ENCODE measurements at places on chromosomes 6 and 20.

DNA sequence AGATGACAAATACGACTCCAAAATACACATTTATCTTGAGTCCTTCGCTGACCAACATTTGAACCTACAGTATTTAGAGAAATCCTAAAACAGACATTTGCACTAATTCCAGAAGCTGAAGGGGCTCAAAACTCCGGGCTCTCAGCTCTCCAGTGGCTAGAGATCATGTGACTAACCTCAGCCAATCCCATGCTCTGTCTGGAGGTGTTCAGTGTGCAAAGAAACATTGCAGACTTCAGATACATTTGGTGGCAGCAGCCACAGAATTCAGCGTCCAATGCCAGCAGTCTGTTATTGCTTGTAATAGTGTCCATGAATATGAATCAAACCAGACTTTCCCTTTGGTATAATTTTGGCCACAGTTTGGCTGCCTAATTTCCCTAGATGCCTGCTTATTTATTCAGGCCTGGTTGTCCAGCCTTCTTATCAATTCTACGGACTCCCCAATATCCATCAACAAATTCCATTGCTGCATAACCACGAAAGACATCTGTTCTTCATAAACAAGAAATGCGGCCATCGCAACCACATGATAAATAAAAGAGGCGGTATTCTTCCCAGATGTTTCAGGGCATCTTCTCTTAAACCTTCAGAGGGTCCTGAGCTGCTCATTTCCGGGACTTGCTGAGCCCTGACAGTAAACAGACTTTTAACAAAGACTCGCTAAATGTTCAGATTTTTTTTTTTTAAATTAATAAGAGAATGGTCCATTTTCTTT is 14.5 kb upstream of the CYP24A1 start:
- DNase-seq = no peak

DNA sequence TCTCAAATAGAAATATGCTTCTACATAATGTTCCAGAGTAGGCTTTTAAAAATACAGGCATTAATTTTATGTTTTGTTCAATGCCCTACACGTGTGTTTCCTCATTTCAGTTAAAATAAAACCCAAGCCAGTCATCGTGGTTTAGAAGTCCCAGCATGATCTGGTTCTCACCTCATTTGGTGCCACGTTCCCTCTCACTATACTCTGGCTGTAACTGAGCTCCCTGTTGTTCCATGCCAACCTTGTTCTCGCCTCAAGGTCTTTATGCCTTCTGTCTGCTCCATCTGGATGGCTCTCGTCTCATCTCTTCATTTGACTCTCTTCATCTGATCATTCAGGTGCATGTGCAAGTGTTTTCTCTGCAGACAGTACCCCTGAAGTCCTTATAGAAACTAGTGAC is 32.6 kb downstream of the HDGFL1 start:
- DNase-seq = no peak

GRCh38 chr6:66772800-66773199 is 1065.8 kb upstream of the EYS start:
- no peak for DNase-seq

DNA sequence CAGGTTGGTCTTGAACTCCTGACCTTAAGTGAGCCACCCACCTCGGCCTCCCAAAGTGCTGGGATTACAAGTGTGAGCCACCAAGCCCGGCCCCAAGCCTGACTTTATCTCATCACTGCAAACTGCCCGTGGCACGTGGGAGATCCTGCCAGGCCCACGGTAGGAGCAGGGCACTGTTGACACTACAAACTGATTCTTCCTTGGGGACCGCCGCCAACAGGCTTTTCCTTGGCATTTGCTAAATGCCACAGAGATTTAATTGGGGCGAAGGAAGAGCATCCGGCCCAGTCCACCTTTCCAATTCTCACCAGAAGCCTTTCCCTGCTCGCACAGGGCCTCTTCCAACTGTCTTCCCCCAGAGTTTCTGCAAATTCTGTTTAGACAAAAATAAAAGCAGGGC is 11.0 kb downstream of the ATP9A start:
- DNase-seq = no peak

- no peak for DNase-seq
These were observed 15.2 kb upstream of the CST9L start for GRCh38 chr20:23583526-23583925.

- DNase-seq = no peak
These were observed 114.7 kb downstream of the PRIM2 start for GRCh38 chr6:57432157-57432556.

DNA sequence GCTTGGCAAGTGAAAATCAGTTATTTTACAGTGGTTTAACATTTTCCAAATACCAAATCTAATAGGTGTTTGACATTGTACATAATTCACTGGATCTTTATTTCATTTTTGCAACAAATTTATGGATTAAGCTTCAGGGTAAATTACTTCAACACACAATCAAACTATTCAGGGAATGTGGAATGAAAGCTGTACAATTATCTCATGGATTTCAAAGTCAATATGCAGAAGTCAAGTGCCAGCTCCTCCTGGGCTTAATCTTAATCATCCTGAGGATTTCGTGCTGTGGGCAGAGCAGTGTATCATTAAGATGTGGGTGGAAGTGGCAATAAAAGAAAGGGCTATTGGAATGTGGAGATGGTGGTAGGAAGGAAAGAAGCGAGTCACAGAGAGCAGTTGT is 548.8 kb downstream of the COL12A1 start:
- DNase-seq = no peak

DNA sequence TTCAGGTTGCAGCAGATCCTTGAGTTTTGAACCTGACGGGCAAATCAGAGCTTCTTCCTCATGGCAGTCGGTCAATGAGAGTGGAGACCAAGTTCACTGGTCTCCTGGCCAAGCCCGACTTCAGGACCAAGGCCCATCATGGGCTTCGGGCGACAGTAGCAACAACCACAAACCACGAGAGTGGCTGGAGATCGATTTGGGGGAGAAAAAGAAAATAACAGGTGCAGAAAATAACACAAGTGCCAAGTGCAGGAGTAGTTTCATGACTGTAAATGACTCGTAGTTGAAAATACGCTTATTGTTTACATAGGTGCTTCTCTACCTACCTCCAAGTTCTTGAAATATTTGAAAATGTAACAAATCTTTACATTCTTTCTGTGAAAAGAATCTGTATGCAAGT is 56.1 kb downstream of the DCBLD1 start:
- DNase-seq = no peak

DNA sequence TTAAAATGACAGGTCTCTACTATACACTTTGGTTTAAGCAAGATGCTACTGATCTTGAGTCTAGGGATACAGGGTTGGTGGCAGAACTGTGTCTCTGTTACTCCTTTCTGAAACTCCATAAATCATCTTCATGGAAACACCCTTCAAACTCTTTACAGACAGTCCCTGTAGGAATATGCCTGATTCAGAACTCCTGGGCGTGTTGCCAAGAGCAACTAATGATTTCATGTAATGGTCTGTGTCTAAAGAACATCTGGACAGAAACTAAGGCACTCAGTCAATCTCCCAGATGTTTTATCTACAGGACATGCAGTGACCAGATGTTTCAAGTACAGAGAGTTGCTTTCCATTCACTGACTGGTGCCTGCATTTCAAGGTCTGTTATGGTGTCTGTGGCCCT is 464.4 kb upstream of the CHD6 start:
- DNase-seq = no peak

DNA sequence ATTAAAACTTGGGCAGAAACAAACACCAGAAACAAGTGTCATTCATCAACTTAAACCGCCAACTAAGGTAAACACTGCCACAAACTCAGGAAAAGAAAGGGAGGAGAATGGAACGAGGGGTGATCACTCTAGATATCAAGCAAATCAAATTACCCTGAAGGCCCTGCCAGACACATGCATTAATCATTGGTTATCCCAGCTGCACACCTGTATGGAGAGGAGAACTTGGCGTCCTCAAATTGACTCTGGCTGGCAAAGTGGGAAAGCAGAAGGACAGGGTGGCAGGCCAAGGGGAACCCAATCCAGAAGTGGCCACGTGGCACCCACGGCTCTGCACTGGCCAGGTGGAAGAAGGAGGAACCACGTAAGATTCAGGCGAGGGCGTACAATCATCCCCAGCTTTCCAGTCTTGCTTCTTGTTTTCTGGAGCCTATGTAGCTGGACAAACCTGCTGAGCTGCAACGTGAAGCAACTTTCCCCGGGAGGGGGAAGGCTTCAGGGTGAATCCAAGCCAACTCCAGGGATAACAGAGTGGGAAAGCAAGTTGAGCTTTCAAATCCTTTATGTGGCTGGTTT is 156.2 kb upstream of the JARID2 start:
- no peak for DNase-seq

- DNase-seq = no peak
These were observed 12.2 kb downstream of the NFKBIL1 start for GRCh38 chr6:31559606-31559957.

- DNase-seq = no peak
These were observed 117.0 kb downstream of the BMP5 start for GRCh38 chr6:55758156-55758937.

DNA sequence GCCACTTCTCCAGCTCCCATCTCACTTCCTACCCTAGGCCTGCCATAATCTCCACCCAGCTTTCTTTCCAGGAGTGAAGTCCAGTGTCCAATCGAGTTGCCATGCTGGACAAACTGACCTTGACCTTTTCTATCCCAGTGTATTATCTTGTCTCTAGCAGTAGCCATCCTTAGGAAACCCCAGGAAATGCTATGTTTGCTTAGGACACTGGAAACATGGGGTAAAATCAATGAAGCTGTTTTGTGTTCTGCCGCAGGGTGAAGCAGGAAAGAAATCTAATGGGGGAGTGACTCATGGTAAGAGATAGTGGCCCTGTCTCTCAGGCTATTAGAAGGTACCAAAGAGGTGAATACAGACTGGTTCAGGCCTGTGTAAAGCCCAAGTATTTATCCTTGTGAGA is 1110.1 kb upstream of the FLRT3 start:
- DNase-seq = no peak

Data from HuH-7 (cell line).